ENCODE measurements at places on chromosomes 2 and 18. TPM values are rescaled to one million over a fixed set of nuclear protein-coding genes. Genes with fewer than 3 reads are reported as not detected.

The ANKRD30BL gene
- not detected for total RNA-seq

DNA sequence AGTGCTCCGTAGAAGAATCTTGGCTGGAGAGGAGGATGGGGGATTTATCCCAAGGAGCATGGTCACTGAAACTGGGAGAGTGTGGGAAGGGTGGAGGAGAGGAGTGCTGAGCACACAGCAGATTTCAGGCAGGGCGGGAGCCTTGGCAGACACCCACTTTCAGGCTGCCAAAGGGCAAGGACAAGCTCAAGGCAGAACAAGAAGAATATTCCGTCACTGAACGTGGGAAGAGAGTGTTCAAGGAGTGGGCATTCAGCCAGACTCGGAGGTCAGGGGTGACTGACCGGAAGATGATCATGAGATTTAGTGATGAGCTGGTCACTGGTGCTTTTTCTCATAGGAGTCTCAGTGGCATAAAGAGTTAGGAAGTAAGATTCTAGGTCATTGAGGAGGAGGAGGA lies 136.2 kb upstream of the RASGRP3 start:
- H3K36me3 ChIP-seq, result no peaks in the 10 kb centered on the region
- H3K4me3 ChIP-seq, result no peak overlapping the region
- no peaks in the 10 kb centered on the region for H3K27me3 ChIP-seq
- H3K27ac ChIP-seq, result peak overlapping the region; percentile 17
- DNase-seq, result peak; percentile 70

DNA sequence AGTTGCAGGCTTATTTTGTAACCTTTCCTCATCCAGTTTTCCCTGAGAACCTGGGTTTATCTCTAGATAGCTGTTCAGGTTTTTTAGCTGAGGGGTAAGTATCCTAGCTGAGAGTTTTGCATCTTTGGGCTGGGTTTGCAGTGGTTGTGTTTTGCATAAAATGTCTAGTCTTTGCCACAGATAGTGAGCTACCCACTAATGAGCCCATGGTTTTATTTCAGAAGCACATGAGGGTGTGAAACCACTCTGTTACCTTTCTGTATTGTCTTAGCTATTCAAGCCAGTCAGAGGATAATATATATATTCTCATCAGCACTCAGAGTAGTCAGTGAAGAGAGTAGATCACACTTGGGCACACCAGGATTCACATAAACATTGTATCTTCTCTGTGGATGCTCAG lies 24.6 kb upstream of the TXNDC2 start:
- H3K27me3 ChIP-seq, result no peaks in the 10 kb centered on the region
- H3K4me3 ChIP-seq, result no peak overlapping the region
- H3K36me3 ChIP-seq, result no peaks in the 10 kb centered on the region
- DNase-seq, result no peak
- H3K4me1 ChIP-seq, result peaks cover 12% of the 10 kb centered on the region

DNA sequence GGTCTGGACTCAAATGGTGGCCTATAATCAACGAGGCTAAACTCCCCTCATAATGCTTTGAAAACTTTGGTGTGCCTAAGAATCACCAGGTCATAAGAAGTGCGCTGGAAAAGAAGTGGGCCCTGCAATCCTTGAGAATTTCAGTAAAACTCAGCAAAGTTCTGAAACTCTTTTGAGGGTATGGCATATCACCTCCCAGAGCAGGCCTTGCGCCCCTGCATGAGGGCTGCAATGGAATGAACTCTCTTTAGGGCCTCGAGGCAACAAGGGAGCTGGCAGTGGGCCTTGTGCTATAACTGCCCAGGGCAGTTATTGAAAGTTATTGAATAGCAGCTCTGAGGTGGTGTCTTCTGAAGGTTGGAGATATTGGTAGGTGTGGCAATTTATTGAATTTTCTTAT lies 34.5 kb upstream of the AFF3 start:
- H3K27ac ChIP-seq, result no peak overlapping the region
- H3K4me3 ChIP-seq, result no peak overlapping the region
- peaks cover 5% of the 10 kb centered on the region for H3K4me1 ChIP-seq
- no peaks in the 10 kb centered on the region for H3K27me3 ChIP-seq
- no peak for DNase-seq
- no peaks in the 10 kb centered on the region for H3K36me3 ChIP-seq

- DNase-seq, result no peak
- H3K4me3 ChIP-seq, result no peak overlapping the region
- no peaks in the 10 kb centered on the region for H3K36me3 ChIP-seq
- H3K27ac ChIP-seq, result no peak overlapping the region
- peaks cover 8% of the 10 kb centered on the region for H3K4me1 ChIP-seq
Observed at GRCh38 chr2:170869036-170869435, 52.3 kb downstream of the GAD1 start.

GRCh38 chr2:137178951-137179377 lies 413.6 kb downstream of the THSD7B start:
- H3K27me3 ChIP-seq, result no peaks in the 10 kb centered on the region
- H3K4me3 ChIP-seq, result no peak overlapping the region
- no peaks in the 10 kb centered on the region for H3K36me3 ChIP-seq
- DNase-seq, result no peak

Data from stomach (tissue), 19 donors.